Osteoblast (primary cell): ENCODE measurements at places on chromosomes 13 and 19. TPM values are rescaled to one million over a fixed set of nuclear protein-coding genes. Genes with fewer than 3 reads are reported as not detected.
A peak's percentile ranks its signal among the peaks of the same experiment; 100 is the strongest.

The P2RY11 gene
- 2.1 and 2.2 TPM in 2 replicates for total RNA-seq

- DNase-seq, result no peak
Measured at GRCh38 chr13:111667757-111668156, 347.3 kb downstream of the TEX29 start.

The CEACAM21 gene
- not detected in 2 replicates for total RNA-seq

DNA sequence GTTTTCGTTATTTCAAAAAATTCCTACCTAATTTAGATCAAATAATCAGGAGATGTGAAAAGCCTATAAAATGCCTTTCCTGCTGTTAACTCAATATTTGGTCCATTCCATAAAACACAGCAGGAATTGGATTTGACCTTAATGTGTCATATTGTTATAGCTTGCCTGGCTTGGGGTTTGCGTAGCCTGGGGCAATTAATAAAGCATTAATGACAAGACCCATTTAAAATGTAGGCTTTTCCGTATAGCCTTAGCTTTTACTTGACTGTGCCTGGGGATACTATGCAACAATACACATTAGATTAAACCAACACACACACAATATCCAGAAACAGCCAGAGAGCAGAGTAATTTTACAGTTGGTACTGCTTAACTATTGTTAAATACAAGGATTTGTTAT, 117.2 kb upstream of the MAB21L1 start:
- DNase-seq, result no peak

GRCh38 chr13:110593430-110594130, 21.8 kb upstream of the NAXD start:
- DNase-seq, result no peak

GRCh38 chr19:50050406-50051227, 24.8 kb downstream of the ZNF473 start:
- DNase-seq, result peak; percentile 72

GRCh38 chr19:9700229-9700981, 25.5 kb upstream of the ZNF562 start:
- no peak for DNase-seq

DNA sequence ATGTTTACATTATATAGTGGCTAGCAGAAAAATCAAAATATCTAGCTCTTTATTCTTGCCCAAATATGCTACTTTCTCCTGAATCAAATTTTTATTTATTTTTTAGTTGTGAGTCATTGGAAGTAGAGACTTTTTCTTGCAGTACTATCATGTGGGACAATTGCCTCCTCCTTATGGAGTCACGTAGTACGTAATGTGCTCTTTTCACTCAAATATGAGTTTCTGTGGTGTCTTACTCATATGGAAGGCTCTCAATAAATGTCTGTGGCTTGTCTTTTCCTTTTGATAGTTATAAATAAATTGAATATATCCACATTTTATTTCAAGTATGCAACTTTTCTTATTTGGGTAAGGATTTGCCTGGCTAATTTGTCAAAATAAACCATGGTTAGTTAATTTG, 1411.0 kb upstream of the SLC10A2 start:
- no peak for DNase-seq

DNA sequence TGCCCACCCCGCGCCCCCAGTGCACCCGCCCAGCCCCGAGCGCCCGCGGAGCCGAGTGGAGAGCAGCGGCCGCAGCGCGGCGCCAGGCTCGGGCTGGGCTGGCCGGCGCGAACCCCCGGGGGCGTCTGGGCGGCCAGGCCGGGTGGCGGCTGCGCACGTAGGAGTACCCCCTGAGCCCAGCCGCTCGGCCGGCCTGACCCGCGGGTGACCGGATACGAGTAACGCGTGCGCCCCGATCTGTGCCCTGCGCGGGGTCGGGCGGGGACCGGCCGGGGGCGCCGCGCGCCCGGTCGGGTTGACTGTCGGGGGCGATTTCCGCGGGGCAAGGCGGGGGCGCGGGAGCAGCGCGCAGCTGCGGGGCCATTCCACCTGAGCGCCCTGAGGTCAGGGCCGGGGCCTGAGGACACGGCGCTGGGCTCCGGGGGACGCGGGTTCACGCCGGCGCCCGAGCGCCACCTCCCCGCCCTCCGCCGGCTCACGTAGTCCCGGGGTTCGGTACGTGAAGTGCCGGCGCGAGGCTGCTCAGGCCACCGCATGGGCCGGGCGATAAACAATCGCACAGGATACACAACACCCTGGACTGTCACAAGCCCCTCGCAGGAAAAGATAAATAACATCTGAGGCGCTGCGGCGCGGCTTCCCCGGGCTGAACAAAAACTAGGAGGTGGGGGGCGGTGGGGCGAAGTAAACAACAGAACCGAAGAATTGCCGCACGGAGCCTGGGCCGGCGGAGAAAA, 37.6 kb upstream of the FLT1 start:
- DNase-seq, result peak; percentile 82

The PKN1 gene
- 138 and 167 TPM in 2 replicates for total RNA-seq

GRCh38 chr19:6100284-6100915, 9.9 kb downstream of the RFX2 start:
- no peak for DNase-seq

GRCh38 chr19:33298146-33298911, 4.0 kb downstream of the CEBPA start:
- DNase-seq, result peak; percentile 62

The KIR3DL2 gene
- total RNA-seq, result not detected in 2 replicates

The PPM1N gene
- total RNA-seq, result 0.29 and 0.36 TPM in 2 replicates

DNA sequence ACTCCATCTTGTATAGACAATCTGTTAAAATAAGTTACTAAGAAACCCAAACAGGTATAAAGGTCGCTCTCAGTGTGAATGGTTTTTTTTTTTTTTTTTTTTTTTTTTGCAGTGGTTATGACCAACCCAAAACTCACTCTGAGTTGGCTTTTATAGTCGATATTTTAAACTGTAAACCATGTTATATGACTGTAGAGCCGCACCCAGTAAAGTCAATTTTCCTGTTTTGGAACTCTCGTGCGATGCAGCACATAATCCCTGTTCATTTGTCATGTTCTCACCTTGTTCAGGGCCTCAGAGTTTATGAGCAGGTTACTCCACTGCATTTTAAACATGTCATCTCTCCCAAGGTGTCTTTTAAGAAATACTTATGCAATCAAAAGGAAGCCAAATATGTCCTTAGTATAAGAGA, 112.5 kb downstream of the KLF5 start:
- DNase-seq, result no peak

DNA sequence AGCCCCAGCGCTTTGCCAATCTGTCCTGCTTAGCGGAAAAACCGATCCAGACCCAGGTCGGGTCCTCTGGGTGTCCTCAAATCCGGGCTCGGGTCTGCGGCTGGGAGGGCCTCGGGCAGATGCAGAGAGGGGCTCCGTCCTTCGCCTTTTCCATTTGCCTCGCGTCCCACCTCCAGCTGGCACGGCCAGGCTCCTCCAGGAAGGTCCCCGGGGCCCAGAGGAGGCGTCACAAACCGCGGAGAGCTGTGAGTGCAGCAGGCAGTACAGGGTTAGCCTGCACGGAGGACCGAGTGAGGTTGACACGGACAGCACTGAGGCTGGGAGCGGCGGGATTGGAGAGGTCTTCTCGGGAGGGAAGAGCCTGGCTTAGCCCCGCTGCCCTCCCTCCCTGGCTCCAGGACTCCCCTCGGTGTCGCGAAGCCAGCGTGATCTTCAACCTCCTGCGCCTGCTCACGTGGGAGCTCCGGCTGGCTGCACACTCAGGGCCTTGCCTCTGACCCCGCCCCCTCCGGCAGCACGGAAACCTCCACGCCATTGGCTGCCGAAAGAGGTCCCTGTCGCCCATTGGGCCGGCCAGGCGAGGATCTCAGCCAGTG, 2.8 kb upstream of the IFNL2 start:
- peak; percentile 80 for DNase-seq

The RTBDN gene
- not detected in 2 replicates for total RNA-seq

GRCh38 chr19:21694171-21694906, 73.0 kb downstream of the ZNF100 start:
- DNase-seq, result peak; percentile 62

- DNase-seq, result no peak
Measured at GRCh38 chr13:28641600-28641926, 17.4 kb upstream of the POMP start.

DNA sequence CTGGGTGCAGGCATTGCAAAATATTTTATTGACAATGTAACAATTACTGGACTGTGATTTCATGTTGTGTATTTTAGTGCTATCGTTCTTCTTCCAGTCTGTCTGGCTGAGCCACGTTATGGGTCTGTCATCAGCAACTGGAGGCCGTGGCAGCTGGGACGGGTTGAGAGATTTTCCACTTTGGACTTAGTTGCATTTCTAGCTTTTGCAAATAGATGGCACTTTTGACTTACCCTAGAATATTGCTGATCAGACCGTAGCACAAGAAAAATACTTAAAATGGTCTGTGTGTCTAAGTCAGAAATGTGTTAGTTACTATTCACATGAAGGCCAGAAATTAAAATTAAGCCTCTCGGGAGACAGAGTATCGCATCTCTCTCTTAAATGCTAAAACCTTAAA, 211.1 kb downstream of the TEX29 start:
- no peak for DNase-seq

- peak; percentile 99 for DNase-seq
Measured at GRCh38 chr13:114043421-114044053, 69.7 kb upstream of the C13orf46 start.
